ENCODE measurements at places on chromosomes 7 and 10.

DNA sequence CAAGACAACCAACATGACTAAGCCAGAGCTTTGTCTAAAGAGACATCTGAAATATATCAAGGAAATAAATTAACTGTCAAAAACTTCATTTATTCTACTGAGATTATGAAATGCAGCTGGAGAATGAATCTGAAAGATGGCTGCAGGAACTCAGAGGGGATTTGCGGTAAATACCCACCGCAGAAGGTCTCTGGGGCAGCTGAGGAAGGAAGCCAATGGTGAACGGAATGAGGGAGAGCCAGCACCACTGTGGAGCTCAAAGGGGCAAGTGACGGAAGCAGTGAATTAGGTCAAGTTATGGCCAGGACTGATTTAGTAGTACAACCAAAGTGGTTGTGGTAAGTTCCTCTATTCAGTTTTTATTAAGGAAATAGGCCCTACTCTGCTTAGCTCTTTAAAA, 215.3 kb upstream of the GLI3 start:
- no peak for DNase-seq

- DNase-seq = no peak
Measured at GRCh38 chr10:131818510-131819234, 82.1 kb upstream of the PPP2R2D start.

GRCh38 chr10:62577666-62578291, 203.6 kb downstream of the ZNF365 start:
- no peak for DNase-seq

GRCh38 chr7:30181736-30182522, 47.1 kb downstream of the MTURN start:
- DNase-seq = no peak

DNA sequence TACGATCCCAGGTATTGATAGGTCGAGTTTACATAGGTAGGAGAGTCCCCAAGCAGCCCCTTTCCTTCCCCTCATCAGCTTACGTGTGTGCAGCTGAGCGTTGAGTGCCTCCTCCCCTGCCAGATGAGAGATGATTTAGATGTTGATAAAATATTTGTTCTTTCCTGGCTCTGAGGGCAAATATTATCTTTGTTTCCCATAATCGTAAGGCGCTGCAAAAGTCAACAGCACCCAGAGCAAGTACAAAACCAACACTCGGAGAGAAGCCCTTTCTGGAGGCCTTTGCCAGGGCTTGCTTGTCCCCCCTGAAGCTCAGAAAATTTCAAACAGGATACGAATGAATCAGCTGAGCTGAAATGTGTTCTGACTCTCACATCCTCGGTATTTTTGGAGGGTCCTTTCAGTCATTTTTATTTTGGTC, 683.2 kb downstream of the LRMDA start:
- no peak for DNase-seq

DNA sequence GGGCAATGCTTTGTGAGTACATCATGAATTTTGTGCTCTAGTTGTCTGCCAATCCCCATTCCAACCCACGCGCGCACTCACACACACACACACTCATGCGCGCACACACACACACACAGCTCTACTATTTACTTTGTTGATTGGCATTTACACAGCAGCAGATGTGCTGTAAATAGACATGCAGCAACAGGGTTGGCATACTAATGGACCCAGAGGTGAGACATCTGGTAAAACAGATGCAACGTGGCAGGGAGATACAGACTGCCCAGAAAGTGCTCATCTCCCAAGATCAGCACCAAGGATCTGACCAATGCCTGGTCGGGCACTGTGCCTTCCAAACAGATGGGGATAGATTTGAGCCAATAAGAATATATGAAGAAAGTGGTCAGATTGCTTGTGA, 873.0 kb downstream of the SORCS3 start:
- DNase-seq = no peak

- DNase-seq = no peak
Measured at GRCh38 chr10:70090013-70090412, 37.4 kb downstream of the MACROH2A2 start.

DNA sequence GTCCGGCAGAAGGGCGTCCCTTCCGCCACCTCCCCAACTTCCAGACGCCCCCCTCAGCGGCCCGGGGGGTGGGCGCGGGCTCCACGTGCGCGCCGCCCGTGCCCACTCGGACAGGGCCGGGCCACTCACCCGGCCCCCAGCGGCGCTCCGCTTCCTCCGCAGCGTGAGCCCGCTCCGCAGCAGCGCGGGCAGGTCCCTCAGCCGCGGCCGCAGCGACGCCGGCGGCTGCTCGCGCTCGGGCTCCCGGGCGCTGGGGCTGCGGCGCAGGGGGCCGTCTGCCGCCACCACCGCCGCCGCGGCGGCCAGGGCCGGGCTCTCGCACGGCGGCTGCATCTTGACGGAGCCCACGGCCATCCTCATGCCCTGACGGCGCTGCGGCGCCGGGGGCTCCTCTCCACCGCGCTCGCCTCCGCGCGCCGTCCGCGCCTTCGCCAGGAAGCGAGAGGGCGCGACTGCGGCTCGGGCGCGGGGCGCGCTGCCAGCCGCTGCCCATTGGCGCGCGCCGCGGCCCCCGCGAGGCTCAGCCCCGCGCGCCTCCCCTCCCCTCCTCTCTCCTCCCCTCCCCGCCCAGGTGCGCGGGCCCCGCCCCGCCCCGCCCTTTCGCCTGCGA, at the start of gene RAPGEF5:
Gene RAPGEF5 (minus strand): TSS at position 454 of the 610 bp plus-strand sequence. CDS start 94 bp downstream, at position 360.
- no peak for DNase-seq

DNA sequence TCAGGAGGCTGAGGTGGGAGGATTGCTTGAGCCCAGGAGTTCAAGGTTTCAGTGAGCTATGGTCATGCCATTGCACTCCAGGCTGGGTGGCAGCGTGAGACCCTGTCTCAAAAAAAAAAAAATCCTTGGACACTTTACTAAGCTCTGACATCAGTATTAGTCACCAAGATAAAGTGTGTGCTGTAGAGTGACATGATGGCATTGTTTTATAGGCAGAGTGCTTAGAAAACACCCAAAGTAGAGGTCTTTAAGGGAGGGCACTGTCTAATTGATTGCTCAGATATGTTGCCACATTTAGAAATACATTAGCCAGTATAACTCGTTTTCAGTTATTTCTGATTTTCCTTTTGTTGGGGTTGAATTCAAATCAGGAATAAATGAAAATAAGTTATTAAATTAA, 235.9 kb downstream of the REEP3 start:
- DNase-seq = no peak

DNA sequence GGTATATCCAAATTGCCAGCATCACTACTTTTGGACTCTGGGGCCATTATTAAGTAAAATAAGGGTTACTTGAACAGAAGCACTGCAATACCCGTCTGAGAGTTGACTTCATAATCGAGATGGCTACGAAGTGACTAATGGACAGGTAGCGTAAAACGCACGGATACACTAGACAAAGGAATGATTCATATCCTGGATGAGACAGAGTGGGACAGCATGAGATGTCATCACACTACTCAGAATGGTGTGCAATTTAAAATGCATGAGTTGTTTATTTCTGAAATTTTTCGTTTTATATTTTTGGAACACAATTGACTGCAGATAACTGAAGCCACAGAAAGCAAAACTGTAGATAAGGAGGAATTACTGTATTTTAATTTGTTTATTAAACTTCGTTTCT, 421.5 kb upstream of the LRGUK start:
- DNase-seq = no peak

- DNase-seq = no peak
Measured at GRCh38 chr7:66099551-66100407, 14.9 kb upstream of the CRCP start.

Data from stimulated activated CD8-positive, alpha-beta memory T cell treated with anti-CD3 and anti-CD28 coated beads, Interleukin-4, amount 100 ng/mL, for 1 hour (primary cell).